Stimulated activated CD8-positive, alpha-beta memory T cell treated with anti-CD3 and anti-CD28 coated beads, Interleukin-7, amount 100 ng/mL, for 1 hour (primary cell): ENCODE measurements at places on chromosomes 12 and 14.

- no peak for DNase-seq
Measured at GRCh38 chr12:13462450-13462849, 265.9 kb downstream of the EMP1 start.

DNA sequence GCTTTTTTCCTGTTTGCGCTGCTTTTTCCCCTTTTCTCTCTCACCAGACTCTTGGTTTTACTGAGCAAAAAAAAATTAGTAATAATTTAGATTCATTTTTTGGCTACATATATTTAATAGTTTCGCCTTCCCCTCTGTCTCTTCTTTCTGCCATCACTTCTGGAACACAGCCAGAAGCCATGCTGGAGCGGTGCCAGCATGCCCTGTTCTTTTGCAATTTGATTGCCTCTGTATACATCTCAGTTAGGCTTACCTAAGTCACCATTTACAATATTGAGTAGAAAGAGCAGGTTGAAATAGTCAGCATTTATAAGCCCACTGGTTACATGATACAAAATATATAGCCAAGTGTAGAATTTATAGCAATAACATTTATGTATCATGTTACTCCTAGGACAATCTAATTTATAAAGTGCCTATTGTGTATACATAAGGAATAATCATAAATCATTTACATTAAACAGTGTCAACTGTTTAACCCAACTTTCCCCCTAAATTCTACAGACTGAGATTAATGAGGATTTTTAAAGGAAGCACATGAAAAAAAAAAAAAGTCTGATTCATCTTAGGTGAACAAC is 413.8 kb upstream of the SOX5 start:
- no peak for DNase-seq

GRCh38 chr12:90076851-90077319 is 368.2 kb upstream of the ATP2B1 start:
- DNase-seq, result no peak

GRCh38 chr12:51923506-51924365 is 16.4 kb downstream of the ACVRL1 start:
- DNase-seq, result peak; percentile 16

GRCh38 chr12:98983647-98984046 is 338.6 kb downstream of the APAF1 start:
- no peak for DNase-seq

DNA sequence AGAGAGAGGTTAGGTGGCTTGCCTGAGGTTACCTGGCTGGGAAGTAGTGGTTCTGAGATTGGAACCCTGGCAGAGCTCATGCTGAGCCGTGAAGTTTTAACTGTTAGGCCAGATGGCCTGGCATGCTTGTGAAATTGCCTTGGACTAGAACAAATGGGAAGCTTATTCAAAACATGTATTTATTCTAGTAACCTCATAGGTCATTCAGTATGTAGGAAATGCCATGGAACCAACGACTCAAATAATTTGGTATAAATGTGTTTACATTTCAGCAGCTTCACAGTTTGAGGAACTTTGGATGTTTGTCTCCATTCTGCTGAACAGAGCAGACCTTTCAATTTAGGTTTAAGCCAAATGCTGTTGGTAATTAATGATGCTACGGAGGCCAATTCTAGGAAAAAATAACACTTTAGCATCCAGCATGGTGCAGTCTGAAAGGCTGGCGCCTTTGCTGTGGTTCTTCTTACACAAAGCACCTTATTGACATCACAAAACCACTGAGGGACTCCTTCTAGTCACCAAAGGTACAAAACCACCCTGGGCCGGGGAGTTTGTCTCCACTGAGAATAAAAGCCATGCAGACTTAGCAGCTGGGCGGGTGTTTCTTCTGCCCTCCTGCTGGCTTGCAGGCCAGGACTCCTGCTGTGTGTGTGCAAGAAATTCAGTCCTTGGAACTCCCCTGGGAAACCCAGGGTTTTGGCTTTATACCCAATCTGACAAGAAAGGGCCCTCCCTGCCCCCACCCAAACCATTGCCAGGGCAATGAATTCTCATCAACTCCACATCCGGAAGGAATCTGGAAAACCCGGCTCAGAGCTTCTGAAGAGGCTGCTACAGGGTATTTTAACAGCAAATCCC is 64.2 kb downstream of the ELK3 start:
- no peak for DNase-seq

GRCh38 chr12:2138871-2139308 is 86.1 kb downstream of the CACNA1C start:
- no peak for DNase-seq

DNA sequence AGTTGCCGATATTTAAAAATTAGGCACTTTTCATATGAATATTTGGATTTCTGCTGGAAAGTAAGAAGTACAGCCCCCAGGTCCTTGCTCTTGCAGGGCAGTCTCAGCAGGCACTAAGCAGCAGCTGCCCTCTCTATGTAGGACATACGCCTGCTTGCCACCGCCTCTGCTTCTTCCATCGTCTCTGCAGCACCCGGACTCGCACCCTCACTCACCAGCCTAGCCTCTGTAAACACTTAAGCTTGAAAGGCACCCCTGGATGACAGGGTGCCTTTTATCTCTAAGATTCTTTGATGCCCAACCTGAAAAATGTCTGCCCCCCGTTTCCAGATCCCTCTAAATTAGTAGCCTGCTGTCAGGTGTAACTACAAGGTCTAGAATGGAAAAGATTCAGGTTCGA is 19.0 kb downstream of the OTUB2 start:
- no peak for DNase-seq

GRCh38 chr12:39145175-39145999 is 240.0 kb upstream of the CPNE8 start:
- DNase-seq, result no peak
